ENCODE measurements at places on chromosomes 3 and 15. TPM values are rescaled to one million over a fixed set of nuclear protein-coding genes. Genes with fewer than 3 reads are reported as not detected.

The STRC gene
- 1.7 TPM for total RNA-seq

The LYZL4 gene
- not detected for total RNA-seq

- DNase-seq = no peak
Measured at GRCh38 chr3:119497820-119498185, 544 bp upstream of the TIMMDC1 start.

The PRRT3 gene
- total RNA-seq = 6.3 TPM

- no peak for DNase-seq
Measured at GRCh38 chr3:24596626-24597025, 102.0 kb upstream of the THRB start.

DNA sequence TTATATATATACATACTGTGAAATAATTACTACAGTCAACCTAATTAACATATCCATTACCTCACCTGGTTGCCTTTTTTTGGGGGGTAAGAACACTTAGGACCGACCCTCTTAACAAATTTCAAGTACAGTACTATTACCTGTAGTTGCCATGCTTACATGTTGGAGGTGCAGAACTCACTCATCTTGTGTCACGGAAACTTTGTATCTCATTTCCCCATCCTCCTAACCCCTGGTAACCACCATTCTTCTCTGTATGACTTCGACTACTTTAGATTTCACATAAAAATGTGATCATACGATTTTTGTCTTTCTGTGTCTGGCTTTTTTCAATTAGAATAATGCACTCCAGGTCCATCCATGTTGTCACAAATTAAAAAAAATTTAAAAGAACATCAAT lies 55.5 kb upstream of the MELTF start:
- no peak for DNase-seq

Measured in CD4-positive, alpha-beta T cell (primary cell).